ENCODE measurements at places on chromosomes 7 and 10.
A peak's percentile ranks its signal among the peaks of the same experiment; 100 is the strongest.

GRCh38 chr10:77004917-77005564 lies 632.6 kb downstream of the KCNMA1 start:
- DNase-seq, result peak; percentile 34

- DNase-seq, result no peak
These were observed 560 bp downstream of the CPA4 start for GRCh38 chr7:130293521-130293920.

GRCh38 chr10:61758433-61758832 lies 95.7 kb downstream of the CABCOCO1 start:
- DNase-seq, result peak; percentile 76

DNA sequence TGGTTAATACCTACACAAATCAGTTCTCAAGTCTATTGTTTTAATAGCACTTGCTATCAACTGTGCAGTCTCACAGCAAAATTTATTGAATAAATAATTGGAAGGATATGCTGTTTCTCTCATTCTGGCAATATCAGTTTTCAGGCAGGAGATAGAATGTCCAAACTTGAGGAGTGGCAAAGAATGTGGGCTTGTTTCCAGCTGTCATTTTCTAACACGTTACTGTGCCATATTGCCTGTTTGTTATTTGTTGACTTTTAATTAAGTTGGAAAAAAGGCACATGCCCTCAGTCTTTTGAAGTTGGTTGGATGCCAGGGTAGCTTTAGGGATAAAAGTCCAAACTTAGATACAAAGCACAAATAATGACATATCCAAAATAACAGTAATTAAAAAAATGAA lies 52.2 kb downstream of the MAGI2 start:
- no peak for DNase-seq

DNA sequence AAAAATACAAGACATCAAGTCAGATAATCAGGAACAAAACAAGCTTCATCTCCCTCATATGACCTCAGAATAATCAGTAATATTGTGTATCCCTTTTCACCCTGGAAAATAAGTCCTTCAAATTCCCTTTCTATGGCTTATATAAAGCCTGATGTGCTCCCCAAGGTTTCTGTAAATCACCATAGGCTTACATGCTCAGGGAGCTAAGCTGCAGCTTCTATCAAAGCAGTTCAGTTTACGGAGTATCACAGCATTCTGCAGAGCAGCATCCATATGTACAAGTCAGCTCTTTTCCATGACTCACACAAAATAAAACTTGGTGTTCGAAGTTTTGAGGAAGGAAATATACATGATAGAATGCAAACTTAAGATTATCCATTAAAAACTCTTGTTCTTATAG lies 225.6 kb downstream of the LRRTM3 start:
- DNase-seq, result peak; percentile 0

DNA sequence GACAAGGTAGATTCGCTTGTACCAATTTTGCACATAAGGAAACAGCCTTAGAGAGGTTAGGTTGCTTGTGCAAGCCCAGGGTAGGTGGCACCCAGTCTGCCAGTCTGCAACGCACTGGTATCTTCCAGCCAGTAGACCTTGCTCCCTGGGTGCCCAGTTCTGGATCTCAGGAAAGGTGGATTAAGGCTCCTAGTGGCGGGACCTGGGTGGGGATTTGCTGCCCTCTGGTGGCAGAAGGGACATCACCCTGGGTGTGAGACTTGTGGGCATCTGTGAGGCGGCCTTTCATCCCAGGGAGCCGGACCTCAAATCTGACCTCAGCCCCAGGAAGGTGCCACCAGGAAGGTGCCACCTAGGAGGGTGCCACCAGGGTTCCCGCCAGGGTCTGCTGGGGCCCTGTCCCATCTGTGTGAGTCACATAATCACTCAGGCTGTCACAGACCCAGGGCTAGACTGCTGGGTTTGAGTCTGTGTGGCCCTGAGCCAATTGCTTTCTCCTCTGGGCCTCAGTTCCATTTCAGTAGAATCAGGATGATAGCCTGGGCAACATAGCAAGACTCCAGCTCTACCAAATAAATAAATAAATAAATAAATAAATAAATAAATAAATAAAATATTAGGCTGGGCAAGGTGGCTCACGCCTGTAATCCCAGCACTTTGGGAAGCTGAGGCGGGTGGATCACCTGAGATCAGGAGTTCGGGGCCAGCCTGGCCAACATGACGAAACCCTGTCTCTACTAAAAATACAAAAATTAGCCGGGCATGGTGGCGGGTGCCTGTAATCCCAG lies 5.3 kb upstream of the PRKRIP1 start:
- peak; percentile 56 for DNase-seq

DNA sequence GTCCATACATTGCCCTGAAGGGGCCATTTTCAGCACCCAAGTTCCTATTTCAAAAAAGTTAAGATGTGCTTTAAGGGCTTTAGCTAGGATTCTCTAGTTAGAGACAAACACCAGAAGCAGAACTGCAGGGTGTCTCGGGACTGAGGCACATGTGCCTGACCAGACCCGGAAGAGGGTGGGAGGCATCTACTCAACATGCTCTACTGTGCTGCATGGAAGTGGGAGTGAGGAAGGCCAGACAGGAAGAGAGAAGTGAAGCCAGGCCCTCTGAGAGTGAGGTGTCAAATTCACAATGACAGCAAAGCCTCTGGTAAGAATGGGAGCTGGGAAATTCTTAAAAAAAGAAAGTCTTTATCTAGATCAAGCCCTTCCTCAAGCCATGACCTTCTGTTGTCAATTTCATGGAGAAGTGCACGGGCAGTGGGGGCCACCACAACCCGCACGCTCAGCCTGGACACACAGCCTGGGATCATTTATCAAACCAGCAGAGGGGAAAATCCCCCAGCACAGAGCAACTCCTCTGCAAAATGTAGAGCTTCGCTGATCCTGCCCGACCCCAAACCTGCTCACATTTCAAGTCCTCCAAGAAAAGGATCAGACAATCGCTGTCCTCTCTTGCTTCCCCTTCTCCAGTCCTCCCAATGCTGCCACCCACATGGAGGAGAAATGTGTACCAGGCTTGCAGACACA lies 38.7 kb downstream of the PLXNA4 start:
- no peak for DNase-seq

DNA sequence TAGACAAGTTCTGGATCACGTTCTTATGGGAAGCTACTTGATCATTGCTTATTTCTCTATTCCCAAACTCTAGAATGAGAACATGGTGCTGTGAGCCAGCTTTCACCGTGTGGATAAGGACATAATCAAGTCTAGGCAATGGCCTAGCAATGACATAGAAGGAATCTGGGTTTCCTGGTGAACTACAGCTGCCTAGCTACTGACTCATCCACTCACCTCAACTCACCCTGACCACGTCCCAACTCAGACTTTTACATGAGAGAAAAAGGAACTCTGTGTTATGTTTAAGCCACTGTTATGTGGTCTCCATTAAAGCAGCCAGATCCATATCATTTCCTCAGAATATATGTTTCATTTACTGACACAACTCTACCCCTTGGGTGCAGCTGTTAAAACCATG lies 18.8 kb upstream of the MET start:
- peak; percentile 89 for DNase-seq

DNA sequence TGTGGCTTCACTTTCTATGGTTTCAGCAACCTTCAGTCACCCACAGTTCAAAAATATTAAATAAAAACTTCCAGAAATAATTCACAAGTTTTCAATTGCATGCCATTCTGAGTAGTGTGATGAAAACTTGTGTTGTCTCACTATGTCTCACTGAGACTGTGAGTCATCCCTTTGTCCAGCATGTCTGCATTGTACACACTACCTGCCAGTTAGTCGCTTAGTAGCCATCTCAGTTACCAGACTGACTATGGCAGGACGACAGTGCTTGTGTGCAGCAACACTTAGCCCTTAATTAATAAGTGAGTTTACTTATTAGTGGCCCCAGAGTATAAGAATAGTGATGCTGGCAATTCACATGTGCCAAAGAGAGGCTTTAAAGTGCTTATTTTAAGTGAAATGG lies 22.5 kb downstream of the CCDC186 start:
- peak; percentile 93 for DNase-seq

GRCh38 chr10:86553213-86553612 lies 31.6 kb upstream of the WAPL start:
- DNase-seq, result no peak

GRCh38 chr10:78450807-78451485 lies 417.3 kb downstream of the RPS24 start:
- no peak for DNase-seq

GRCh38 chr7:128893251-128894100 lies 17.0 kb downstream of the KCP start:
- no peak for DNase-seq

DNA sequence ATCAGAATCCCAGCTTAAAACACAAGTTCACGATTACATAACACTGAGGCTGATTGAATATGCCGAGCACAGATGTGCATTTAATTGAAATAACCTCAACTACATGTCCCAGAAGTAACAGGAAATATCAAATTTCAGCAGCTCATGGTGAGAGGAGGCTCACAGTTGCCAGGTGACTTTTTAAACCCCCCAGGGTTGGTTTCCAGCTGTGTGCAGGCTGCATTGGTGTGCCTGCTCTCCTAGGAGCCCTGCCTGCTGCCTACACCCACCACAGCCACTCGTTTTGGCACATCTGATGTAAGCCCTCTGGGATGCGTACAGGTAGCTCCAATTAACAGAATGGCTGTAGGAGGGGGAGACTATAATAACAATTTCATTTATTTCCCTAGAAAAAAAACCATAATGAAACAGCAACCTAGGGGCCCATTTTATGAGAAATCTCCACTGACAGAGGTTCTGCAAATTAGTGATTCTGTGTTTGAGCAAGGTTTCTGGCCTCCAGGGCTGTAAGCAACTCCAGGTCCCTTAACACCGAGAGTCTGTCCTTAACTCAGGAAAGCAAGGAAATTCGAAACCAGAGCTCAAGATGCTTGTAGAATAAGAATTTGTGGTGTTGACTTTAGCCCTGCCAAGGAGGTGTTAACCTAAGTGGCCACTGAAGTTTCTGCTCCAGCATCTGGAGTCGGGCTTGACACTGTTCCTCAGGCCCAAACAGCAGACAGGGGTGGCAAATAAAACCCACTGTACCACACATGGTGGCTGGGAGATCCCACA lies 161.9 kb downstream of the BMPER start:
- peak; percentile 58 for DNase-seq

DNA sequence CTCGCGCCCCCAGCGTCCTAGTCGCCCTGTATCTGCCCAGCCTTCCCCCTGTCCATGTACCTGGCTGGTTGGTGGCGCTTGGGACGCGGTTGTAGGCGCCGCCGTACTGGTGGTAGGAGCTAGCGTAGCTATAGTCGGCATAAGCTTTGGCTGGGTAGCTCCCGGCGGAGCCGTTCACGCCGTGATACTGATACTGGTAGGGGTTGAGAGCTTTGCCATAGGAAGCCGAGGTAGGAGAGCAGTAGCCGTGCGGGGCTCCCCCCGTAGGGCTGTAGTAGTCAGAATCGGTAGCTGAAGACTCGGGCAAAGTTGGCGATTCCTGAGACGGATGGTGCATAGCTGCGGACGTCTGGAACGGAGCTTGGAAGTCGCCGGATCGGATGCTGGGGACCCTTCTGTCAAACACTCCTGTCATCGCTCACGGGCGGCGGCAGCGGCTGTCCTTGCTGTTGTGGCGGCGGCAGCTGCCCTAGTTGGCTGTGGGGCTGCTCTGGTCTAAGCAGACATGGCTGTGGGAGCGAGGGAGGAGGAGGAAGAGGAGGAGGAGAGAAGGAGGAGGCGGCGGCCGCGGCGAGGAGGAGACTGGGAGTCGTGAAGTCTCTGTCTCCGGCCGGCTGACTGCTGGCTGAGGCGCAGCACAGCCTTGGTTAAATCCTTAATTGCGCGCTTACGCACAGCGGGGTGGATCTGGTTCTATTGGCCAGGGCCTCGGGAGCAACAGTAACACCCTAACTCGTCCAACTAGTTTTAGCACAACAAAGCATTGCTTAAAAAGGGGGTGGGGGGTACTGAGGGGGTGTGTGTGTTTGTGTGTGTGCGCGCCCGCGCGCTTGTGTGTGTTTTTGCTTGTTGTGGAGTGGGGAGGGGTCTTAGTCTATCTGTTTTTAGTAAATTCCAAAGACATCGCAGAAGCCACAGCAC lies at the start of gene DLX5:
Gene DLX5, minus strand, starts transcription at position 623 of the 921 bp plus-strand sequence. Its CDS starts 208 bp downstream, at position 415.
- DNase-seq, result no peak

DNA sequence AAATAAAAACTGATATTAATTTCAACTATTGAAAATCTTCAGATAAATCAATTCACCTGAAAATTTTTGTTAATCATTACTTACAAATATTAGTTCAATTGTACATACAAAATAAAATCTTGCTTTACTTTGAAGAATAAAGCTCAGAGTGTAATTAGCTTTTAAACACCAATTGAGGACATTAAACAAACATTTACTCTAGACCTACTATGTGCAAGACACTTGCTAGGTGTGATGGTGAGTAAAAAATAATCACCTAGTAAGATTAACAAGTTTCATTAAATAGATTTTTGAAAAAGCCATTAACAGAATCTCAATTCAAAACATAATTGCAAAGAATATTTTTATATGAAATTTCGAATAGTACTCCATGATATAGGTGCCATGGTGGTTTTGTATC lies 3.9 kb upstream of the MLLT10 start:
- DNase-seq, result no peak

- no peak for DNase-seq
These were observed 6.2 kb downstream of the PAXIP1 start for GRCh38 chr7:154996756-154997155.

- no peak for DNase-seq
These were observed 6.7 kb upstream of the FAM170B start for GRCh38 chr10:49140304-49141177.

- DNase-seq, result no peak
These were observed 10.9 kb upstream of the FAM180A start for GRCh38 chr7:135759532-135759931.

DNA sequence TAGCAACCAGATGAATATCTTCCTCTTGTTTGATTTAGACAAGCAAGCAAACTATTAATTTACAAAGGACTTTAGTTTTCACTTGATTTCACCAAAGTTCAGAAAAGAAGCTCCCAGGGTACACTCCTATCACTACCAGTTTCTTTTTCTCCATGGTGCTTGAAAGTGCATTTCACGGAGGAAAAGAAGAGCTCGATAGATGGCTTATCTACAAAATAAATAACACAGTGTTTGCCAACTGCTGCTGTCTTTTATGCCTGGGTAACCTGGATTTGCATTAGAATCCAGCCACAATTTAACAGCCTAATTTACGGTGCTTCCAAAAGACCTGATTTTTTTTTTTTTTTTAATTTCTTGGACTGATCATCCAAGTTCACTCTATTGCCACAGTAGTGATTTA lies 275.7 kb downstream of the GPR37 start:
- DNase-seq, result no peak

DNA sequence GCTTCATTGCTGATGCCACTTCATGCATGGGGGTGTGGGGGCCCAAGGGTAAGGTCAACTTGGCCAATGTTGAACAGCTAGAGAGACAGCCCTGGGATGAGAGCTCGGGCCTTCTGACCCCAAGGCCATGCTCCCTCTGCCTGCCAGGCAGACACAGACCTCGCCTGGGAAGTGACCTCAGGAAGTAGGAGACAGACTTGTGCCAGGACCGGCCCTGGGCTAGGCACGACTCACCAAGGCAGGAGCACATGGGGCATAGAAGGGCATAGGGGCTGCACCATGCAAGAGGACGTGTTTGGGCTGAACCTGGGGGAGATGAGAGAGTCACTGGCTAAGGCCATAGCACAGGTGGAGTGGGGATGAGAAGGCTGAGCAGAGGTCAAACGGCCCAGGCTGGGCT lies 27.1 kb downstream of the ZCCHC24 start:
- no peak for DNase-seq
